ENCODE measurements at places on chromosomes 6 and 20.

GRCh38 chr6:46201702-46202101 is 30.9 kb upstream of the ENPP5 start:
- no peak for DNase-seq

- peak; percentile 54 for DNase-seq
Measured at GRCh38 chr6:2478200-2478599, 232.8 kb upstream of the GMDS start.

DNA sequence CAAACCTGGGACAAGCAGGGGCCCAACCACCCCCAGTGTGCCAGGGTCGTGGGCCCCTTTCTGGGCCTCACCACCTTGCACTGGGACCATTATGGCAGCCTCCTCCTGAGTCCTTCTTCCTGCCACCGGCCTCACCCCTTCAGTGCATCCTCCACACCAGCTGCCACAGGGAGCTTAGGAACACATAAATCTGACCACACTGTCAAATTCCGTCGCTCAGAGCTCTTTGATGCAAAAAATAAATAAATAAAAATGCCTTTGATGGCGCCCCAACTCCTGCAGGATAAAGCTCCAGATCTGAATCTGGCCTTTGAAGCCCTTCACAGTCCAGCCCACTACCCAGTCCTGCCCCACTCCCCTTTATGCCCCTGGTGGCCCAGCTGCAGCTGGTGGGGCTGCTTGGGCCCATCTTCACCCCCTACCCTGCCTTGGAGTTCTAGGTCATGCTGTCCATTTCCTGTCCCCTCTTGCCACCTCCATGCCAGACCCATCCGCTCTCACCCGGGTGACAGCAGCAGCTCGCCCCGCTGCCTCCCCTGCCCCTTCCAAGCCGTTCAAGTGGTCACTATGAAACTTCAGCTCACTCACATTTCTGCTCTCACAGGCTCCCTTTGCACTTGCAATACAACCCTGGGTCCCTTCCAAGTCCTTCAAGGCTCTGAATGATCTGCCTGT is 16.0 kb downstream of the MYH7B start:
- DNase-seq, result no peak

DNA sequence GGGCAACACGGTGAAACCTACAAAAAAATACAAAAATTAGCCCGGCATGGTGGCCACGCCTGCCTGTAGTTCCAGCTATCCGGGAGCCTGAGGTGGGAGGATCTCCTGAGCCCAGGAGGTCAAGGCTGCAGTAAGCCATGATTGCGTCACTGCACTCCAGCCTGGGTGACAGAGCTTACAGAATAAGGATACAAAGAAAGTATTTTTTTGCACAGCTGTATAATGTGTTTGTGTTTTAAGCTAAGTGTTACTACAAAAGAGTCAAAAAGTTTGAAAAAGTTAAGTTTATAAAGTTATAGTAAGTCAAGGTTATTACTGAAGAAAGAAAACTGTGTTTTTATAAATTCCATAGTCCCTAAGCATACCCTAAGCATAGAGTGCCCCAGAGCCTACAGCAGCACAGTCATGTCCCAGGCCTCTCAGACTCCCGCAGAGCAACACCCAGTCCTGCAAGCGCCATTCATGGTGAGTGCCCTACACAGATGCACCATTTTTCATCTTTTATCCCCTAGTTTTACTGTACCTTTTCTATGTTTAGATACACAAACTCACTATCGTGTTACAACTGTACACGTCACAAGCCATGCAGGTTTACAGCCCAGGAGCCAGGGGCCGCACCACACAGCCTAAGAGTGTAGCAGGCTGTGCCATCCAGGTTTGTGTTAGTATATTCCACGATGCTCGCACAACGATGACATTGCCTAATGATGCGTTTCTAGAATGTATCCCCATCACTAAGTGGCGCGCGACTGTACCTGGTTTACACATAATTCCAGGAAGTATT is 22.4 kb downstream of the TAF4 start:
- peak; percentile 57 for DNase-seq

GRCh38 chr6:13175759-13176158 is 152.6 kb downstream of the TBC1D7 start:
- no peak for DNase-seq

- no peak for DNase-seq
Measured at GRCh38 chr20:10511170-10511508, 76.0 kb downstream of the SLX4IP start.

GRCh38 chr6:154754152-154754551 is 20.9 kb downstream of the SCAF8 start:
- peak; percentile 55 for DNase-seq

GRCh38 chr6:97947841-97948240 is 664.8 kb upstream of the MMS22L start:
- peak; percentile 73 for DNase-seq

DNA sequence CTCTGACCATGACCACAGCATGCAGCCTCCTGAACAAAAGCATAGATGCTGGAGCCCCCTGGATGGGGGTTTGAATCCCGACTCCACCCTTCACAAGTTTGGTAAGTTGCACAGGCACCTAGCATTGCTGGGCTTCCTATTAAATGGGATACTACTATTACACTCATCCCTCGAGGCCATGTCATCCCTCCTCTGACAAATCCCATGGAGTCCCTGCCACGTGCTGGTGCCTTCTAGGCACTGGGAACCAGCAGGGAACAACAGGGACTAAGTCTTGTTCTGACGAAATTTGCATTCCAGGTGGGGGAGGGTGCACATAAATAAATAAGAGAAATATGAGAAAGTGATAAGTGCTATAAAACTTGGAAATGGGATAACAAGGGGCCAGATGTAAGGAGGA is 15.3 kb upstream of the SIRPA start:
- no peak for DNase-seq

DNA sequence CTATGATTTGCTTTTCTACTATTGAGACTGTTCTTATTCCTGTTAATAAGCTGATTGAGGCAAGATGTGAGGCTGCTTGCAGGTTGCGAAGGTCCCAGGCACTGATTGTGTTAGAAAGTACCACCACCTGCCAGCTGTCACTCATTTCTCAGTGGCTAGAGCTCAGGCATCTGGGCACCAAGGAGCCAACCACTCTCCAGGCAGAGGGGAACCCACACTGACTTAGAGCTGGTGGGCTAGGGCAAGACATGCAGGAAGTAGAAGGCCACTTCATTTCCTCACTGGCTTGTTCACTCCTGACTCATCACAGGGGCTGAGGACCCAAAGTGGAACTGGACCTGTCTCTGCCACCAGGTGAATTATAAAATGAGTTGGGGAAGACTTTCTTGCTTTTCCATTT is 7.8 kb upstream of the DLL1 start:
- no peak for DNase-seq

GRCh38 chr6:31114541-31114878 is at the start of gene PSORS1C1:
TSS of gene PSORS1C1 (plus strand) at chr6:31114800. CDS start at chr6:31129633, 14,833 bp downstream.
- DNase-seq, result peak; percentile 93

DNA sequence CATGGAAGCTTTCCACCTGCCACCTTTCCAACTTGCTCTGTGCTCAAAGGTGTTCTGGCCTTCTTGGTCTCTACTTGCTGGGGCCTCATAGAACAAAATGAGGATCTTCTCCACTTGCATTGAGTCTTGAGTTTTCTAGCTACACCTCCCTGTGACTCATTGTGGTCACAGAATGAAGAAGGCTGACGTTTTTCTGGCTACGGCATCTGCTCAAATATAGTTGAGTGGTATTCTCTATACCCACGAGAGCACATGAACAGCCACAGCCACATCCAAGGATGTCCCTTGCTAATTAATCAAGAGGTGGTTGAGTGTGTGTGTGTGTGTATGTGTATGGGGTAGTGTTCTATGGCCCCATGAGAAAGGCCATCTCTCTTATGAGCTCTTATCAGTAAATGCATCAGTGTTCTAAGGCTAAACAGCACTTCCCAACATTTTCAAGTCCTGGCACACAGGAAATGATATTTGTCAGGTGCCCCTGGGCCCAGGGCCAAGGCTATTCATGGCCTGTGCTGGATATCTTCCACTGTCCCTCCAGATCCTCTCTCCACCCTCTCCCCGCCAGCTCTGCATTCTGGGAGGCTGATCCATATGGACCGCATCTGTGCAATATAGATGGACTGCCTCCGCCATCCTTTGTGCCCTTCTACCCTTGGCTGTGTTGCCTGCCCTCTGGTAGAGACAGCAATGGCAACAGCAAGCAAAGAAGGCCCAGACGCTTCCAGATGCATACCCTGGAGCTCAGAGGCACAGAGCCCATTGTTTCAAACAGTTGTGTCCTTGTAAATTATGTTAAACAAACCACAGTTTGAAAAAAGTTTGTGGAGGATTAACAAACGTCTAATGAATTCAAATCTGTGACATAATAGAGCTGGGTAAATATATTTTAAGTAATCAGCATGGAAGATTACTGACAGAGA is 150.2 kb downstream of the LRFN2 start:
- no peak for DNase-seq

GRCh38 chr6:130932438-130932837 is 105.2 kb downstream of the SMLR1 start:
- peak; percentile 18 for DNase-seq
